HCT116 (cell line): ENCODE measurements at places on chromosomes 2 and 18. TPM values are rescaled to one million over a fixed set of nuclear protein-coding genes. Genes with fewer than 3 reads are reported as not detected.
A peak's percentile ranks its signal among the peaks of the same experiment; 100 is the strongest.

Gene MLPH
- total RNA-seq: 81.4 TPM

Gene OXER1
- not detected for total RNA-seq

- no peak for DNase-seq
These were observed 68.8 kb upstream of the CD28 start for GRCh38 chr2:203637471-203638167.

Gene HOXD13
- total RNA-seq: not detected

GRCh38 chr2:83251321-83251872, 1207.7 kb downstream of the SUCLG1 start:
- no peak for DNase-seq

- no peak for DNase-seq
These were observed 268.0 kb downstream of the MREG start for GRCh38 chr2:215745331-215745730.

DNA sequence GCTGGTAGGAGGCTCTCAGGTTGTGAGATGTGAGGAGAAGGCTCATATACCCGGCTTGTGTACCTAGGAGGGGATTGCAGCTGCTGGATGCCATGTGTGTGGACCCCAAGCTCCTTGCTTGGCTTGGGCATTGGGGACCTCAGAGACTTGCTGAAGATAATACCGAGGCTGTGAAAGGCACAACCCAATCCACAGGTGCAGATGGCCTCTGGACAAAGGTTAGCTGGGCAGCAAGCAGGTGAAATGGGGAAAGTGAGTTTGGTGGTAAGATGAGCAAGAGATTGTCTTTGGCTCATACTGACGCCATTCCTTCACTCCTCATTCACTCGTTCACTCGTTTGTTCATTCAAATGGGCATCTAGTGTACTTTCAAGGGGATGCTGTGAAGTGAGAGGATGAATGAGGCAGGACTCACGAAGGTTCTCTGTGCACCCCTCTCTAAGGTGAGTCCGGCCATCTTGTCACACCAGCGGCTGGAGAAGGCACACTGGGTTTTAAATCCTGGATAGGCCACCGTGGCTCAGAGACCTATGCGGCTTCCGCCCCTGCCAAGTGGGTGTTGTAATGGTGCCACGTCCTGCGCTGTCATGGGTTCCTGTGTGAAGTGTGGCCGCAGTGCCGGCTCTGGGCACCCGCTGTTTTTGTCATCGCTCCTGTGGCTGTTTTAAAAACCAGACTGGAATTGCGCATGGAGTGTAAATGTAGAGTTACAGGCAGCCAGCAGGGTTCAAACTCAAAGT, 13.7 kb downstream of the FBLN7 start:
- no peak for DNase-seq

Gene SP140
- 2.6 TPM for total RNA-seq

DNA sequence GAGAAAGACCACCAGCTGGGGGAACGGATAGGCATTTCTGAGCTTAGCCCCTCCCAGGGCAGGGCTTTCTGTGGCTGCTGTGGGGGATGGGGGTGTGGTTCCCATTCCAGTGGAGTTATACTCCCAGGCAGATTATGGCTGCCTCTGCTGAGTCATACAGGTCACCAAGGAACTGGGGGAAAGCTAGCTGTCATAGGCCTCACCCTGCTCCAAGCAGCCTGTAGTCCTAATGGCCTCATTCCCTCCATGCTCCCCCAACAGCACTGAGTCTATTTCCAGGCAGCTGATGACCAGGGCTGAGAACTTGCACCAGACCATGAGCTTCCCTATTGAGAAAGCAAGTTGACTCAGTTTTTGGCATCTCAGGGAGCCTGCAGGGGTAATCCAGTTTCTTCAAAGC, 87.1 kb downstream of the GPR39 start:
- no peak for DNase-seq

Gene AQP4
- total RNA-seq: 0.07 TPM

DNA sequence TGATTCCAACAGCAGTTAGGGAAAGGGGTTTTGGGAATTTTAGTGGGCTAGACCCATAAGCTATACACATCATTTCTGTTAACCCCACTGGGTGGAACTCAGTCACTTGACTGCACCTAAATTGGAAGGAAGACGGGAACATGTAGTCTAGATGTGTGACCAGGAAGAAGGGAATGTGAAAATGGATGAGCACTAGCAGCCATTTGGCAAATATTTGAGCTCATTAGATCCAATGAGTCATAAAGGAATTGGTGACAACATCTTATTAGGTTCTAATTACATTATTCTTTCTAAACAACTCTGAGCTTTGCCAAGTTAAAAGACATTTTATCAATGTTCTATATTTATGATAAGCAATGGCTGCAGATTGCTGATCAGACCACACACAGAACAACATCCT, 400.6 kb downstream of the IRS1 start:
- no peak for DNase-seq

Gene APLF
- 1.6 TPM for total RNA-seq

DNA sequence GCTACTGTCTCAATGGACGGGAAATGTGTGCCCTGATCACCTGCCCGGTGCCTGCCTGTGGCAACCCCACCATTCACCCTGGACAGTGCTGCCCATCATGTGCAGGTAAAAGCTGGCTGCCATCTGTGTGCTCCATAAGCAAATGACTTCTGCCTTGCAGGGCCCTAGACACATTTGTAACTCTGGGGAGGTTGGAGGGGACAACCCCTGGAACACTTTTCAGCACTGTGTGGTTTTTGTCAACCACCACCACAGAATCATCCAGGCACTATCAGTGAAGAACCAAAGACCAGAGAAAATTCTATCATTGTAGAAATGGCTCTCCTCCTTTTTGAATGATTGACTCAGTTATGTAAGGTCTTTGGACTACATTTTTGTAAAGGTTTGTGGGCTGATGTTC, 84.3 kb downstream of the FEZ2 start:
- DNase-seq: no peak

Gene DNAH7
- not detected for total RNA-seq

DNA sequence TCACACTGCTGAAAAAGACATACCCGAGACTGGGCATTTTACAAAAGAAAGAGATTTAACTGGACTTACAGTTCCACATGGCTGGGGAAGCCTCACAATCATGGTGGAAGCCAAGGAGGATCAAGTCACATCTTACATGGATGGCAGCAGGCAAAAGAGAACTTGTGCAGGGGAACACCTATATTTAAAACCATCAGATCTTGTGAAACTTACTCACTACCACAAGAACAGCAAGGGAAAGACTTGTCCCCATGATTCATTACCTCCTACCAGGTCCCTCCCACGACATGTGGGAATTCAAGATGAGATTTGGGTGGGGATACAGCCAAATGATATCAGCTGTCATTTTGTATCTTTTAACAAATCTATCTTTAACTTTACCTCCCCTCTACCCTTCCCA, 251.1 kb upstream of the RASGRP3 start:
- DNase-seq: no peak

DNA sequence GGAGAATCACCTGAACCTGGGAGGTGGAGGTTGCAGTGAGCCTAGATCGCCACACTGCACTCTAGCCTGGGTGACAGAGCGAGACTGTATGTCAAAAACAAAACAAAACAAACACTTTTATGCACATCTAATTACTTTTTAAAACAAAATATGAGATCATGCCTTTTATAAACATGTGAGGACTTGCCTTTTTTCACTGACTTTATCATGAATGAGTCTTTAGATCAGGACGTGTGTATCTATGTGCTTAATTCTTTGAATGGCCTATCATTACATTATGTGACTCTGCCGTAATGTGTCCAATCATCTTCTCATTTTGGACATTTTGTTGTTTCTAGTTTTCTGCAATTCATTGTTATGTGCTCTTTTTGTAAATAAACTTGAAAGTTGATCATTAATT, 58.7 kb downstream of the FAM117B start:
- DNase-seq: no peak

Gene FOXI3
- total RNA-seq: not detected

- DNase-seq: no peak
These were observed 122.1 kb upstream of the RBMS1 start for GRCh38 chr2:160615706-160616105.

Gene LOXL3
- 4.1 TPM for total RNA-seq

DNA sequence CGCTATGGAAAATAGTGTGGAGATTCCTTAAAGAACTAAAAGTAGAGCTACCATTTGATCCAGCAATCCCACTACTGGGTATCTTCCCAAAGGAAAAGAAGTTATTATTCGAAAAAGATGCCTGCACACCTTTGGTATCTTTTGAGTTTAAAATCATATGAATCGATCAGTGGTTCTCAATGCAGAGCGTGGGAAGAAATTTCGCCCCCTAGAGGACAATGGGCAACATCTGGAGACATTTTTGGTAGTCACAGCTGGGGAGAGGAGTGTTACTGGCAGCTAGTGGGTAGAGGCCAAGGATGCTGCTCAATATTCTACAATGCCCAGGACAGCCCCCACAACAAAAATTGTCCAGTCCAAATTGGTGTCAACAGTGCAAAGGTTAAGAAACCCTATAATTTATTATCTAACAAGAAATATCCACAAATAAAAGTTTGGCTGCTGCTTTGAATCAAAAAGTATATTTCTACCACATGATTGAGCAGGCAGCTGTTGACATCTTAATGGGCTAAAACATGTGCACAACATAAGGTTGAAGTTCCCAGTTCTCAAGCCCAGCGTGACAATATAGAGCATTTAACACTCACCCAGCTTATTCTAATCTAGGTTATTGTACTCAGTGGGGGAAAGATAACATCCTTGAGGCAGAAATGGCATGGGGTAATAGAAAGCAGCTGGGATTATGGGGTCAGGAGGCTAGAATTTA, 425.7 kb downstream of the LRATD1 start:
- DNase-seq: peak; percentile 12

DNA sequence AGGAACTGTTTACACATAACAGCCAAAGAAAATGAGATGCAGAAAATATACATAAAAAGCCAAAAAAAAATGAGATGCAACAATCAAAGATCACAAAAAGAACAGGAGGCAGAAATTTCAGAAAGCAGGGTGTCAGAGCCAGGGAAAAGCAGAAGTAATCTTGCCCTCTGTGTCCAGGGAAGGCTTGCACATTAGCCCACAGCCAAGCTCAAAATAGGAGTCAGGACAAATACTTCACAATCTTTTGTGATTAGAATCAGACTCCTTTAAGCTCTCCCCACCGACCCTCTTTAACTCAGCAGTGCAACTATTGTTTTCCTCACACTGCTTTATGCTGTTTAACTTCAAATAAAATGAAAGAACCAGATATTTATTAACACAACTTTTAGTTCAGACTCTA, 34.6 kb downstream of the IAH1 start:
- DNase-seq: no peak

Gene PARD6G
- 12.8 TPM for total RNA-seq

Gene PSMD14
- 118 TPM for total RNA-seq

DNA sequence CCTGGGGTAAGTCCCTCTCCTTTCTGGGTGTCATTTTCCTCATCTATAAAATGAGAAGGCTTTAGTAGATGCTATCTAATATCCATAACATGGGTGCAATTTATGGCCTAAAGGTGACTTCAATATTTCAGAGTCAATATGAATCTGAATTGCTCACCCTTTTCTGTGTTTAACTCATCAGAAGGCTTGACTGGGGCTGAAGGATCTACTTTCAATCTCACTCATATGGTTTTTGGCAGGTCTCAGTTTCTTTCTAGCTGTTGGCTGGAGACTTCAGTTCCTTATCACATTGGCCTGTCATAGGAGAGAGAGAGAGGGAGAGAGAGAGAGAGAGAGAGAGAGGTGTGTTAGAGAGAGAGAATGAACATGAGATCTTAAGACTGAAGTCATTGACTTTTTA, 343.7 kb upstream of the MEX3C start:
- DNase-seq: no peak

GRCh38 chr2:181781078-181781786, 100.9 kb upstream of the NEUROD1 start:
- no peak for DNase-seq

GRCh38 chr2:170710609-170710979, 4.5 kb upstream of the SP5 start:
- no peak for DNase-seq

Gene ALK
- total RNA-seq: not detected
